ENCODE measurements at places on chromosomes 4 and X. TPM values are rescaled to one million over a fixed set of nuclear protein-coding genes. Genes with fewer than 3 reads are reported as not detected.

Gene TRAM1L1
- total RNA-seq = not detected

Gene ADGRG4
- not detected for total RNA-seq

Gene TRIM75
- not detected for total RNA-seq

Gene SPP1
- total RNA-seq = not detected

Gene DCAF12L2
- total RNA-seq = not detected

Gene SPON2
- 14.7 TPM for total RNA-seq

Gene CHRDL1
- not detected for total RNA-seq

Gene HSD17B10
- total RNA-seq = 106 TPM

Gene SPOCK3
- not detected for total RNA-seq

Gene PGM2
- 54.5 TPM for total RNA-seq

Gene ARHGAP24
- total RNA-seq = not detected

Gene CFI
- total RNA-seq = not detected

Gene P2RY8
- total RNA-seq = 65.5 TPM

Gene CRMP1
- total RNA-seq = not detected

Gene GNRHR
- not detected for total RNA-seq

Gene PAGE5
- not detected for total RNA-seq

Gene ETDB
- total RNA-seq = not detected

Gene NSUN7
- total RNA-seq = not detected

Gene ANXA3
- 4.2 TPM for total RNA-seq
